Cardiac septum (tissue), 1 donor: ENCODE measurements at places on chromosomes 4 and X. TPM values are rescaled to one million over a fixed set of nuclear protein-coding genes. Genes with fewer than 3 reads are reported as not detected.

DNA sequence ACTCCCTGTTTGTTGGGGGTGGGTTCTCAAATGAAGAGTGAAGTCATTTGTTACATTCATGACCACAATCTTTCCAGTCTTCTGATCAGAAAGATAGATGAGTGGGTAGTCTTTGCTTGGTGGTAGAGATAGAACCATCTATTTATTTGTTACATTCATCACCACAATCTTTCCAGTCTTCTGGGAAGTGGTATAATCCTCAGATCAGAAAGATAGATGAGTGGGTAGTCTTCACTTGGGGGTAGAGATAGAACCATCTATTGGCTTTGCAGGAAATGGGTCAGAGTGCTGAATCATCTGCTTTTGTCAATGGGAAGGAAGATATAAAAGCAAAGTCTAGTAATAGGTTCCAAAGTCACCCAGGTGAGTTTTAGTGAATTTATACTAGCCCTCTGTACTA is 64.2 kb upstream of the EPGN start:
- DNase-seq = no peak

GRCh38 chr4:30755346-30755745 is 35.2 kb downstream of the PCDH7 start:
- DNase-seq = no peak

- peak; percentile 75 for DNase-seq
These were observed 2.7 kb downstream of the EFNB1 start for GRCh38 chrX:68831405-68832100.

- no peak for DNase-seq
These were observed 1174.4 kb upstream of the PCDH10 start for GRCh38 chr4:131974730-131975129.

The EDA2R gene
- 5.7 TPM for total RNA-seq

The GALNTL6 gene
- total RNA-seq = not detected
